CD8-positive, alpha-beta memory T cell (primary cell): ENCODE measurements at places on chromosomes 6 and 20. TPM values are rescaled to one million over a fixed set of nuclear protein-coding genes. Genes with fewer than 3 reads are reported as not detected.

MYH7B gene
- 0.16 TPM for total RNA-seq

PKHD1 gene
- not detected for total RNA-seq

DNA sequence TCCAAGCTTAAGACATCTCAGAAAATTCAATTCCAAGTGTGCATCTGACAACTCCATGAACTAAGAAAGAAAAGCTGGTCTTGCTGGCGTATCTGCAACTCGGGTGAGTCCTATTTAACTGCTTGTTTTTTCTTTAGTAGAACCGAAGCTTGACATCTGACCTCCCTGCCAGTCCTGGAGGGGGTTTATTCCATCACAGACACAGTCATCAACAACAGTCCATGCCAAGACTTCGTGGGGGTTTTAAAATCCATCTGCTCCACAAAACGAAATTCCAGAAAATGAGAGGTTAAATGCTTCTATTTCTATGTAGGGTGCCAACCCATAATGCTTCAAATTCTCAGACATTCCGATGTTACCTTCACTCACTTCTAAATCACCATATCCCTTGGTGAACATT, 133.9 kb downstream of the IPCEF1 start:
- DNase-seq, result no peak
- H3K27me3 ChIP-seq, result no peaks in the 10 kb centered on the region
- H3K4me3 ChIP-seq, result no peak overlapping the region
- peaks cover 75% of the 10 kb centered on the region for H3K4me1 ChIP-seq

SLC22A7 gene
- not detected for total RNA-seq

GRCh38 chr20:41444821-41445220, 78.2 kb upstream of the EMILIN3 start:
- H3K27me3 ChIP-seq, result no peaks in the 10 kb centered on the region
- H3K36me3 ChIP-seq, result peaks cover 66% of the 10 kb centered on the region
- H3K4me1 ChIP-seq, result no peaks in the 10 kb centered on the region
- H3K4me3 ChIP-seq, result no peak overlapping the region
- H3K27ac ChIP-seq, result no peak overlapping the region
